ENCODE measurements at places on chromosomes 7 and 10.

- DNase-seq: peak; percentile 71
Measured at GRCh38 chr7:120404042-120404441, 131.1 kb downstream of the KCND2 start.

DNA sequence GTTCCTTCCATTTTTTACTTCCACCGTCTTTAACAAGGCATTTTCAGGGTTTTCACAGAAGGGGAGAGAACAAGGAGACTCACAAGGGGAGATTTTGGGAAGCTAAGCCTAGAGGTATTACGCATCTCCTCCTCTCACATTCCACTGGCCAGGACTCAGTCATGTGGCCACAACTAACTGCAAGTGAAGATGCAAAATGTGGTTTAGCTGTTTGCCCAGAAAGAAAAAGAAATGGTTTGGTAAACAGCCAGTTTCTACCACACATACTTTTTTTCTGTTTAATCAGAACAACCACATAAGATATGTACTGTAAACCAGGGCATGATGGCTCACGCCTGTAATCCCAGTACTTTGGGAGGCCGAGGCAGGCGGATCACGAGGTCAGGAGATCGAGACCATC lies 21.4 kb upstream of the HELLS start:
- no peak for DNase-seq

DNA sequence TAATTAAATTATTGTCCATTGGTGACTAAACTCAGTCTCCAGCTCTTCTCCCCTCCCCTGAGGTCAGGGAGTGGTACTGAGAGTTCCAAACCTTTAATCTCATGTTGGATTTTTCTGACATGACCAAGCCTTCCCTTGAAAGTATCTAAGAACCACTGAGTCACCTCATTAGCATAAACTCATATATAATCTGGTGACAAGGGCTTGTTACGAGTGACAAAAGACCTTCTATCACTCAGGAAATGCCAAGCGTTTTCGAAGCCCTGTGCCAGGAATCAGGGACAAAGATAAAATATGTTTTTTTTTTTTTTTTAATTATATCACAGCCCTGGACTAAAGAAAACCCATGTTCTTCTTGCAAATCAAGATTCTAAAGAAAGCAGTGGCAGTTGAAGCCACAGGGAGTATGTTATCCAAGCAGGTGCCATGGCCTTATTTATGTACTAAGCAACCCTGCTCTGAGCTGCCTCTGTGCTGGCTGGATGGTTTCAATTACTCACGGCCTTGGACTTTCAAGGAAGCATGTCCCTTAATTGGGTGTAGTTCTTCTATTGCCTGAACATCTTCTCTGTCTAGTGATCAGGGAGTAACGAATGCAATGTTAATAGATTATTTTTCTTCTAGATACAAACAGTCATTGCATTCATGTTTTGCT lies 169.0 kb upstream of the PRKCQ start:
- no peak for DNase-seq

DNA sequence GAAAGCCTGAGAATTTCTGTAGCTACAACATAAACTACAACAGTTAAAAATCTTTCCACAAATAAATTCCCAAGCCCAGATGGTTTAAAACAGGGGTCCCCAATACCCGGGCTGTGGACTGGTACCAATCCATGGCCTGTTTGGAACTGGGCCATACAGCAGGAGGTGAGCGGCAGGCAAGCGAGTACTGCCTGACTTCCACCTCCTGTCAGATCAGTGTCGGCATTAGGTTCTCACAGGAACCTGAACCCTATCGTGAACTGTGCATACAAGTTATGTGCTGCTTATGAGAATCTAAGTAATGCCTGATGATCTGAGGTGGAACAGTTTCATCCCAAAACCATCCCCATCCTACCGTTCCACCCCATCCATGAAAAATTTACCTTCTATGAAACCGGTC lies 160.7 kb upstream of the FEZF1 start:
- no peak for DNase-seq

- no peak for DNase-seq
Measured at GRCh38 chr10:12727832-12728215, 273.7 kb downstream of the CCDC3 start.
